ENCODE measurements at places on chromosomes 4 and X. TPM values are rescaled to one million over a fixed set of nuclear protein-coding genes. Genes with fewer than 3 reads are reported as not detected.

- peak; percentile 26 for DNase-seq
Measured at GRCh38 chrX:56728752-56729151, 291 bp upstream of the NBDY start.

DNA sequence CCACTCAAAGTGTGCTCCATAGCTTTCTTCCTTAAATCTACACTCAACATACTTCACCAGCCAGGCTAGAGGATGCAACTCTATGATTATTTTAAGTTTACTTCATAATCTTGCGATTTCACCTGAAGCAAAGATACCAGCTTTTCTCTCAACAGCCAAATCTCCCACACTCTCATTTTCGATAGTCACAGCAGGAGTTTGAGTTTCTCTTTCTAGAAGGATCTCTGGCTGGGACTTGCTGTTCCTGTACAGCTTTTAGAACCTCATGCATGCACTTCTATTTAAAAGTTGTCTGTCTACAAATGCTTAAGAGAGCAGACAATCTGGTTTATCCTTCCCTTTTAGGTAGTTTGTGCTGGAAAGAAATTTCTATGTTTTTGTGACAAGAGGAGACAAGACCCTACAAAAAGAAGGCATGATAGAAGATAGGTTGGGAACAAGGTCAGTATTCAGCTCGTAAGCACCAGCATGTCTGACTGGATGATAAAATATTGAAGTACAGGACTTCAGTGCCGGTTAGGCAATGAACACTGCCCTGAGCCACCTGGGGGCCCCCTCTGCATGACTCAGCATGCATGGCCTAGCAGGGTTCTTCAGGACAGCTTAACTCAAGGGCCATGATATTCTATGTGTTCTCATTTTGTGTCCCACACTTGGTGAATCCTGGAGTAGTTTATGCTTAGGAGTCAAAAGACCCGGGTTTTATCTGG lies 65.6 kb downstream of the ATXN3L start:
- DNase-seq: peak; percentile 33

- no peak for DNase-seq
Measured at GRCh38 chrX:33989936-33990335, 142.2 kb downstream of the FAM47A start.

DNA sequence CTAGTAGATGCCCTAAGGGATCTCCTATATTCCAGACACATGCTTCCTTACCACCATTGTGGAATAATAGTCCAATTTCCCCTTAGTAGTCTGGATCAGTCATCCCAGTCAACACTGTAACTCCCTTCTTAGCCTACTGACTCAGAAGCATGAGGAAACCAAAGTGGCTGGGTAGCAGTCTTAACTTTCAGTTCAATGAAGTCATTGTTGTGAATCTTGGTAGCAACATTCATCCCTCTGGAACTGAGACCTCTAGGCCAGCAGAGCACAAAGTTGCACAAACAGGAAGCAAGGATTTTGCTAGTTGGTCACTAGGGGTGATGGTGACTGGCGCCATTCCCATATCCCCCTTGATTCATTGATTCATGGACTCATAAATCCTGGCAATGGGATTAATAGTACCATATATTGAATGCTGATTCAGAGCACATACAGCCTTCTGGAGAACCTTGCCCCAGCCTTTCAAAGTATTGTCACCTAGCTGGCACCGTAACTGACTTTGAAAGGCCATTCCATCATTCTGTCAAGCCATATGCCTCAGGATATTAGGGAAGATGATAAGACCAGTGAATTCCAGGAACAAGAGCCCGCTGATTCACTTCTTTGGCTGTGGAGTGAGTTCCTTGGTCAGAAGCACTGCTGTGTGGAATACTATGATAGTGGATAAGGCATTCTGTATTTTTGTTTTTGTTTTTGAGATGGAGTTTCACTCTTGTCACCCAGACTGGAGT lies 19.7 kb upstream of the GPAT3 start:
- DNase-seq: peak; percentile 9

GRCh38 chr4:85548841-85549240 lies 73.9 kb downstream of the ARHGAP24 start:
- no peak for DNase-seq

- DNase-seq: no peak
Measured at GRCh38 chr4:7076696-7077082, 8.8 kb upstream of the GRPEL1 start.

GRCh38 chr4:77156912-77157858 lies at the start of gene CCNG2:
TSS of gene CCNG2 (plus strand) at chr4:77157207. CDS start at chr4:77158533, 1,326 bp downstream.
- DNase-seq: peak; percentile 94

GRCh38 chr4:3299976-3300671 lies 7.3 kb downstream of the RGS12 start:
- DNase-seq: no peak

GRCh38 chr4:111802191-111802590 lies 343.1 kb upstream of the FAM241A start:
- DNase-seq: no peak

GRCh38 chrX:100979881-100980607 lies 10.5 kb downstream of the ARL13A start:
- no peak for DNase-seq

GRCh38 chrX:40097504-40098263 lies at the start of gene BCOR:
TSS of gene BCOR (minus strand) at chrX:40097958. CDS start at chrX:40077929, 20,029 bp downstream.
- peak; percentile 53 for DNase-seq

- peak; percentile 5 for DNase-seq
Measured at GRCh38 chrX:151762802-151763201, 28.3 kb downstream of the CNGA2 start.

GRCh38 chrX:46306103-46306502 lies 239.1 kb downstream of the ZNF674 start:
- no peak for DNase-seq

- DNase-seq: no peak
Measured at GRCh38 chr4:101696276-101697010, 94.1 kb upstream of the BANK1 start.

DNA sequence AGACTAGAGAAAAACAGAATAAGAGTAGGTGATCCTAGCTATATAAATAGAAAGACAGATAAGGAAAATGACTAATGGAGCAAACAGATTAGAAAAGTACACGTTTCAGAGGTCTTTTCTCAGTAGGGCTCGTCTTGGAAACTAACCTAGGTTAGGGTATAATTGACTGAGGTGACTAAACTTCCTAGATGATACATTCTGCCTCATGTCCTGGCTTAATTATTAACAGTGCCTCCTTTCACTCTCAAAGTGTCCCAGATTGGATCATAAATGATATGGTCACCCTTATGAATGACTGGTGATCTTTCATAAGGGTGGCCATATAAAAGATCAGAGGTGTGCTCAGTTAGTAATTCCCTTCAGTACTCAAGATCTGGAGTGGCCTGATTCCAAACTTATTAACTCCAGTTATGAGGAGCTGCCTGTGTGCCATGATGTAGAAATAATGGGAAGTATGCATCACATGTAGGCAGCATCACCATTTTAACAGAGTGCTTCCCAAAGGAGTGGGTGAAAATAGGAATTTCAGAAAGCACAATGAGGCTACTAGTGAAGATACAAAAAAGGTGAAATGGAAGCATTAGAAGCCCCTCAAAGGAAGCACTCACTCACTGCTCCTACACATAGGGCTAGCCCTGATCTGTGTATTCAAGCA lies 14.7 kb upstream of the GRIA3 start:
- DNase-seq: no peak

- peak; percentile 34 for DNase-seq
Measured at GRCh38 chr4:152304220-152304619, 231.7 kb downstream of the FBXW7 start.

The INTS12 gene
- 14.0 TPM for total RNA-seq

The TLL1 gene
- 32.7 TPM for total RNA-seq

The MGAT4D gene
- total RNA-seq: not detected

The SMPX gene
- total RNA-seq: not detected

The SORCS2 gene
- 0.05 TPM for total RNA-seq
